Epithelial cell of esophagus (primary cell): ENCODE measurements at places on chromosomes 12 and 14.

GRCh38 chr14:96187216-96188031 lies 17.2 kb upstream of the BDKRB2 start:
- no peak for DNase-seq

GRCh38 chr14:59199614-59200013 lies 11.1 kb downstream of the DAAM1 start:
- DNase-seq, result no peak

DNA sequence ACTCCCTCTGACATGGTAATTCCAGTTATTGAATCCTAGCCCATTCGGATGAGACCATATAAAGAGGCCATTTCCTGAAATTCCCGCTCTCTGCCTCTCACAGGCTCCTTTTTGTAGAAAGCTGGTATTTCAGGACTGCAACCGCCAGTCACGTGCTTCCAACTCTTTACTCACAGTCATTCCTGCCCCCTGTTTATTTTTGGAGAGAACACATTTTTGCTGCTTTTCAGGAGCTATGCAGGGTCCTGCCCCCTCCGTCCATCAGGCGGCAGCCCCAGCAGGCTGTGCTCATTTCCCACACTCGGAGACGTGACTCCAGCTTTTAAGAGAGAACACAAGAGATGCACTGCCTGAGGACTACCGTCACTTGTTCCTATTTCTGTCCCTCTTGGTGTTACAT lies 26.8 kb downstream of the IFT43 start:
- DNase-seq, result no peak

GRCh38 chr12:114686773-114687500 lies 3.0 kb upstream of the TBX3 start:
- no peak for DNase-seq

DNA sequence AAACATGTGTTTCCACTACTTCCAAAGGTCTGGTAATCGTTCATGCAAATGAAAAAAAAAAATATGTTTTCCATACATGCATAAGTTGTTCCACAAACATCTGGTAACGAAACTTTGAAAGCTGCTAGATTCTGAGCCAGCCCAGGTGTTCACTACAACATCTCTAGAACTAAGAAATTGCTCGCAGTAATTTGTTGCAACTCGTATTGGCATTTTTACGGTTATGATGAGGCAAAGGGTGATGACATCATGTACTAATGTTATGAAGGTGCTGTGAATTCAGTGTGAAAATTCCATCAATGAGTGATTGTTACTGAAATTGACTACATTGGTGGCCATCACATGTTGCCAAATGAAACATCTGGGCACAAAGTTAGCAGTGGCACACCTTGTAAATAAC lies 31.9 kb upstream of the CCDC91 start:
- peak; percentile 39 for DNase-seq

- DNase-seq, result peak; percentile 76
These were observed 53.3 kb downstream of the RBM19 start for GRCh38 chr12:113912760-113913329.

DNA sequence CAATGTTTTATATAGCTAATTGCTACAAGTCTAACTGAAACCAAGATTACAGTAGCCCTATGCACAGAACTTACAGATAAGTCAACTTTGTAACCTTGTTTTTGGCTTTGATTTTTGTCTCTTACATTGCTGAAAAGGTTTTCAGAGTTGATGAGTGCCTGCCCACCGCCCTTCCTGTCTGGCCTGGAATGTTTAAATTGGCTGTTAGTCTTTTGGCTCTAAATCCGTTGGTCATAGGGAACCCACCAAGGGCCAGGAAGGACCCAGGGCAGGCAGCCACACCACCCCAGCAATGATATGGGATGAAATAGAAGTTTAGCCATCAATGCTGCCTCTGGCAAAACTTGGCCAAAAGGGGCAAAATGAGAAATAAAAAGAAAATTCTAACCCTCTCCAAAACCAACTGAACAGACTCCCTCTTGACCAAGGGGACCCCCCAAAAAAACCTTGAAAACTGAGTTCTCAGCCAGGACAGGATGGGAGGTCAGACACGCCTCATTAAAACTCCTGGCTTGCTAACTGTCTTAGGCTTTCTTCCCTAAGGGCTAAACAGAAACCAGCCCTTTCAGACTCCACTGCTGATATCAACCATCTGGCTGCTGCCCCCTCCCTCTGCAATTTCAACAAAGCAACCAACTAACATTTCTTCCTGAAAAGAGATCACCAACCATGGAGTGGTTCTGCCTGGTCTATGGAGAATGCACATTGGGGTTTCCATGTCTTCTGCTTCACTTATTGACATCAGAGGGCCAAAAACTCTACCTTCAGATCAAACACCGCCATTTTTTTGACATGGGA lies 242.1 kb upstream of the NOS1 start:
- DNase-seq, result no peak

DNA sequence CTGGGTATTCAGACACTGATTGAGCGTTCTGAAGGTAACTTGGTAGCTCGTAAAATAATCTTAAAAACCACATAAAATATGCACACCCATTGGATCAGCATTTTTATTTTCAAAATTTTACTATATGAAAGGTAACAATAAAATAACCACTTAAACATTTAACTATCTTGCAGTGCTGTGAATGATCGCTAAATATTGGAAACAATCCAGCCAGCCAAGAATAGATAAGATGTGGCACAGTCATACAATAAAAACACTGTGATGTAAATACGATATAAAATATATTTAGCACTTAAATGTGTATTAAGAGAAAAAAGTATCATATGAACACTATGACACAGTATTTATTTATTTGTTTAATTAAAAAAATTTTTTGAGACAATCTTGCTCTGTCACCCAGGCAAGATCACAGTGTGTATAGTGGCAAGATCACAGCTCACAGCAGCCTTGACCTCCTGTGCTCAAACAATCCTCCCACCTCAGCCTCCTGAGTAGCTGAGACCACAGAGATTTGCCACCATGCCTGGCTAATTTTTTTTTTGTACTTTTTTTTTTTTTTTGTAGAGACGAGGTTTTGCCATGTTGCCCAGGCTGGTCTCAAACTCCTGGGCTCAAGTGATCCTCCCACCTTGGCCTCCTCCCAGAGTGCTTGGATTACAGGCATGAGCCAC lies 39.4 kb downstream of the SDR9C7 start:
- DNase-seq, result no peak

DNA sequence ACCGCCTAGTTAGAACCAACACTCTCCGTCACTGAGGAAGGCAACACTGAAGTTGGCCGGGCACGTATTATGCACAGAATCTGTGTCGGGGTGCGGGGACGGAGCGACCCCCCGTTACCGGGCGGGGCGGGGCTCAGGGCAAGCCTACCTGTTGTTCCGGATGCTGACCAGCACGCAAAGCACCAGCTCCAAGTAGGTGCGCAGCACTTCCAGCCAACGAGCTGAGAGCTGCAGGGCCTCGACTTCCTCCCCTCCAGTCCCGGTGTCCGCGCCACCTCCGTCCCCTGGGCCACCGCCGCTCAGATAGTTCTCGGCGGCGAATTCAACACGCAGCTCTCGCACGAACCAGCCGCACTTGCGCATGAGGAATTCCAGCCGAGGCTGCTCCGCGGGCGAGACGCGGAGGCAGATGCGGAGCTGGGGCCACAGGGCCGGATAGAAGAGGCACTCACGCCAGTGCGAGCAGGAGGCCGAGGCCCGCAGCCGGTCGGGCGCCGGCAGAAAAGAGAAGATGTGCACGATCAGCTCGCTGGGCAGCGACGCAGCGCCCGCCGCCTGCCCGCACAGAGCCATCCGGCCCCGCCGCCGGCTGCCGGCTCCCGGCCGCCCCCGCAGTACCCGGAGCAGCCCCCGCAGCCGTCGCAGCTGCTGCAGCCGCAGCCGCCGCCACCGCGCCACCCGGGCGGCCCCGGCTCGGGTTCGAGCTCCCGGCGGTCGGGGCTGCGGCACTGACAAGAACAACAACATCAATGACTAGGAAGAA lies 636 bp downstream of the FBXO33 start:
- DNase-seq, result peak; percentile 56

DNA sequence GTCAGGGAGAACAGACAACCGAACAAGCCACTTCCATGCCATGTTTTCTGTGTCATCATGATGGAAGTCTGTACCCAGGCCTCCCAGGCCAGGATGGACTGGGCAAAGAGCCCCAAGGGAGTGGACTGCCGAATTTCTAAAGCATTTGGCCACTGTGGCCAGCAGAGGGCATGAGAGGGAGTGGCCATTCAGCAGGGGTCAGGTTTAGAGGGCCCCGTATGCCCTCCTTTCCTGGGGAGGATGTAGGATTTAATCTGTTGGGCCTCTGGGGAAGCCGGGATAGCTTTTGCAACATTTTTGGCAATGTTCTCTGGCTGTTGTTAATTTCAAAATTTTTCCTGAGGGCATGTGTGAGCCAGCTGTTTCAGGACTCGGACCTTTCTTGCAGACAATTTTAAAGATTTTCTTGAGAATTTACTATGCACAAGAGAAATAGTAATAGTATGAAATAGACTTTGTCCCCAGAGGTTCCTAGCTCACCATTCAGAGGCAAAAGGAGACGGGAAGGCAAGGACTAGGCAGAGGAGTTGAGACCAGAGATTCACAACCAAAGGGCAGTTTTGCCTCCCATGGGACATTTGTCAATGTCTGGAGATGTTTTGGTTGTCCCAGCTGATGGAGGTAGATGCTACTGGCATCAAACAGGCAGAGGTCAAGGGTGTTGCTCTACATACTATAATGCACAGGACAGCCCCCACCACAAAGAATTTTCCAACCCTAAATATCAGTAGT lies 18.0 kb downstream of the ACACB start:
- DNase-seq, result peak; percentile 3

GRCh38 chr12:89709995-89710872 lies 1.6 kb upstream of the ATP2B1 start:
- DNase-seq, result peak; percentile 47

GRCh38 chr14:61132894-61133293 lies 148.2 kb downstream of the TMEM30B start:
- DNase-seq, result no peak

DNA sequence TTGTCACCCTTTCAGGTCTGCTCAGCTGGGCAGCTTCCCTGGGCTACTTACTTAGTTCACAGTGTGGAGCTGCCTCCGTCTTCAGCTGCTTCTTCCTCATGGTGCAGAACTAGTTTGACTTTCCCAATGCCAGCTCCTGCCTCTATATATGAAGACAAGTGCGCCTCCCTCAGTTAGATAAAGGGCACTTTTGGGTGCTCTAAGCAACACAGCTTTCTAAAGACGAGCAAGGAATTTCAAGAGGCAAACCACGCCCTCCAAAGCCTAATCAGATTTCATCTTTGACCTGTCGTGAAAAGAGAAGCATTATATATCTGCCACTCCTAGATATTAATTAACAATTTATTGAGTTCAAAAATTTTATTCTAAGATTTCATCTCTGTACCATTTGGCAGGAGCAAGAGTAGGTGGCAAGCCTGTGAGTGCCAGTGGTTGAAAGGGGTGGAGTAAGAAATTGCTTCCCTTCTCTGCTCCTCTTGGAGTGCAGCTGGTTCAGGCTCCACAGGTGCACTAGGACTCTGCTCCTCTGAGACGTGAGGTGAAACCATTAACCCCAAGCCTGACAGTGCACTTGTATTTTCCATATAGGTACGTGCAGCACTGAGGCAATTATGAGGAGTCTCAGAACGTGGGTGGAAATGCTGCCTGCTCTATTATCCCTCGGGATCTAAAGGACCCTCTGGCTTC lies 2.1 kb upstream of the SLC11A2 start:
- peak; percentile 84 for DNase-seq

- DNase-seq, result peak; percentile 90
These were observed 84.6 kb upstream of the GRIN2B start for GRCh38 chr12:14066021-14066420.

- DNase-seq, result peak; percentile 35
These were observed 9.7 kb upstream of the TUBA1A start for GRCh38 chr12:49198431-49199155.

- no peak for DNase-seq
These were observed 917.7 kb downstream of the DIO2 start for GRCh38 chr14:79293482-79294177.

GRCh38 chr14:65958664-65959562 lies 527.3 kb upstream of the CCDC196 start:
- DNase-seq, result peak; percentile 30

GRCh38 chr14:32774214-32774613 lies 164.5 kb upstream of the NPAS3 start:
- no peak for DNase-seq

GRCh38 chr14:41749429-41749828 lies 142.8 kb downstream of the LRFN5 start:
- no peak for DNase-seq

DNA sequence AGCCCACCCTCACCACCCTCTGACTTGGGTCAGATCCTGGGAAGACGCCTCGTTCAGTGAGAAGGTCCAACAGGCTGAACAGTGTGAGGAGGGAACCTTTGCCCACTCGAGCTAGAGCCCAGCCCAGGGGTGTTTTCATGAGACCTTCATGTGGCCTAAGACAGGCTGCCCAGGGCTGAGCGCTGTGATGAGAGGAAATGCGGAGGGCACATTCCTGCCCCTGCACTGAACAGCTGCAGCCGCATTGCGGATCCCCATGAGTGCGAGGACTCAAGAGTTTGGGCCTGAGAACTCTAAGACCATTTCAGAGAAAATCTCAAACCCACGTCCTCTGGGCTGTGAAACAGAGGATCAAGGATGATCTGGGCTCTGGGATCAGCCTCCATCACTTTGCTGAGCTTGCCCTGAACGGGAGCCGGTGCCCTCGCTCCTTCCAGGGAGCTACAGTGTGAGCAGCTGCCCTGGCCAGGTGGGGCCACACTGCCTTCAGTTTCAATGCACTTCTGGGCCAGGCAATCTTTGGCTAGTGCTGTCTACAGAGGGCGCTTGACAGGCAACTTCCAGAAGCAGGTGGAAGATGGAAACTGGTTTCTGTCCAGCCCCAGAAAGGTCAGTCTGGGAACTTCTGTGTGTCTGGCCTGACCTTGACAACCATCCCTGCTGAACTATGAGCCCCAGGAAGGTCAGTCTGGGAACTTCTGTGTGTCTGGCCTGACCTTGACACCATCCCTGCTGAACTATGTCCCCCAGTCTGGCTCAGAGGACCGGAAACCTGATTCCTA lies 43.5 kb upstream of the P2RX7 start:
- DNase-seq, result no peak

GRCh38 chr14:92491782-92492181 lies 21.8 kb upstream of the RIN3 start:
- no peak for DNase-seq

- DNase-seq, result peak; percentile 56
These were observed 228.3 kb downstream of the RAD51B start for GRCh38 chr14:68047906-68048305.

- peak; percentile 94 for DNase-seq
These were observed 120.9 kb downstream of the SINHCAF start for GRCh38 chr12:31205054-31205453.

DNA sequence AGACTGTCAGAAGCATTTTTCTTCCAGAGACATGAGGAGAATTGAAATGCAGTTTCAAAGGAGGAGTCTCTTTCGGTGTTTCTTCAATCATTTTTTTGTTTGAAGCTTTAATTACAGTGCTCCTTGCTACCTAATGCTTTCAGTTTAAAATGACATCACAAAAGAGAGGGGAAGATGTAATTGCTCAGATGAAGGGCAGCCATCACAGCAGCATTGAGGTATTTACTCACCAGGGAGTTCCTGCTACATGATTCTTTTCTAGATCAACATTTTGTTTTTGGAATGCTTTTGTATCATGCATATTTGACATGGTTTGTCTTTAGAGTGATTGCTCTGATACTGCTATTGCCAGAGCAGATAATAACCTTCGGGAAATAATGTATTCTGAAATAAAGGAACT lies 28.6 kb downstream of the FLRT2 start:
- no peak for DNase-seq
